Activated naive CD8-positive, alpha-beta T cell treated with anti-CD3 and anti-CD28 coated beads, Interleukin-2, amount 10 ng/mL, durations not matched to agents 7 days and 5 days (primary cell): ENCODE measurements at places on chromosomes 2 and 18. TPM values are rescaled to one million over a fixed set of nuclear protein-coding genes. Genes with fewer than 3 reads are reported as not detected.

- H3K27me3 ChIP-seq = no peaks in the 10 kb centered on the region
- no peak overlapping the region for H3K4me3 ChIP-seq
- H3K4me1 ChIP-seq = no peaks in the 10 kb centered on the region
- no peak overlapping the region for H3K27ac ChIP-seq
Observed at GRCh38 chr2:159684796-159685195, 27.5 kb upstream of the MARCHF7 start.

DNA sequence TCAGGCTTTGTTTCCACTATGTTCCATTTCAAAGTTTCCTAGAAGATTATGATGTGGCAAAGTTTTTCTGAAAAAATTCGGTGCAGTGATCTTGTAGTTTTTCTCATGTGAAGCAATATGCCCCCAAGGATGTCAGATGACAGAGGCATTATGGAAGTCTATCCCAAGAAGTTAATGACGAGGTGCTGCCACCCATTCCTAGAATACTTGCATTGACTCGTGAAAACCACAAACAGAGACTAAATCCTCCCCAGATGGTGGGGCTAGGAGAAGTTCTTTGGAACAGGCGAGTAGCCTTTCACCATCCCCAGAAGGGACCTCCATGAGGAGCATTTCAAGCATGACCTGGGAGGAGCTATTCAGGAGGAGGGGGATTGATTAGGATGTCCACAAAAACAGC is 40.2 kb upstream of the COPS8 start:
- peaks cover 1% of the 10 kb centered on the region for H3K36me3 ChIP-seq
- no peak for DNase-seq
- no peak overlapping the region for H3K4me3 ChIP-seq
- no peaks in the 10 kb centered on the region for H3K4me1 ChIP-seq
- H3K27ac ChIP-seq = no peak overlapping the region
- peaks cover 8% of the 10 kb centered on the region for H3K27me3 ChIP-seq

DNA sequence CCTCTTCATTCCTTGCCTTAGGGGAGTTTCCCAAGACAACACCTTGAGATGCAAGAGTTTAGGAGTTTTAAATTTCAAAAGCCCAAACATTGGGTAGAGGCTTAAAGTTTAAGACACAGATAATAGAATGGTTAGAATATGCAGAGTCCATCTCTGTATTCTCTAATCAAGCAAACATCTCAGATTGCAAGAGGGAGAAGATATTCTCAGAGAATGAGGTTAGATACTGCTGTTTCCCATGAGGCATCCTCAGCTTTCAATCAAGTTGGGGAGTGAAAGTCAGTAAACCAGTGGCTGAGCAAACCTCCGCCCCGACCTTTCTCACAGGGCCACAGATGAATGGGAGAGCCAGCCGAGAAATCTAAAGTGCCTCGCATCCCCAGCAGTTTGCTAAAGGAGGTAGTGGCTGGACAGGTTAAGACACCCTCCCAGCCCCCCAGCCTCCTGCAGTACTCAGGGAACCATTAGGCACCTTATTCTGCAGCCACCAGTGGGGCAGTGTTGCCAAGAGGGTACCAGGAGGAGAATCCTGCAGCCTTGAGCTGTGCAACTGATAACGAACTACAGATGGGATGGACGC is 30.0 kb downstream of the FBXO36 start:
- H3K4me3 ChIP-seq = no peak overlapping the region
- no peaks in the 10 kb centered on the region for H3K27me3 ChIP-seq
- no peaks in the 10 kb centered on the region for H3K36me3 ChIP-seq

- no peaks in the 10 kb centered on the region for H3K27me3 ChIP-seq
- H3K4me3 ChIP-seq = no peak overlapping the region
- H3K36me3 ChIP-seq = no peaks in the 10 kb centered on the region
- H3K4me1 ChIP-seq = peaks cover 10% of the 10 kb centered on the region
- no peak overlapping the region for H3K27ac ChIP-seq
Observed at GRCh38 chr2:235390108-235390815, 103.6 kb upstream of the AGAP1 start.

DNA sequence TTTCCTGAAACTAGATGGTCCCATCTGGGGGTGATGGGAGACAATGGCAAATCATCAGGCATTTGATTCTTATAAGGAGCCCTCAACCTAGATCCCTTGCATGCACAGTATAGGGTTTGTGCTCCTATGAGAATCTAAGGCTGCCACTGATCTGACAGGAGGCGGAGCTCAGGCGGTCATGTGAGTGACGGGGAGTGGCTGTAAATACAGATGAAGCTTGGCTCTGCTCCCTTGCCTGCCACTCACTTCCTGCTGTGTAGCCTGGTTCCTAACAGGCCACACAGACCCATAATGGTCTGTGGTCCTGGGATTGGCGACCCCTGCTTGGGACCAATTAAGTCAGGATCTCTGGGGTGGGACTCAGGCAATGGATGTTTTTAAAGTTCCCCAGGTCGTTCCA is 293.4 kb downstream of the ZNF521 start:
- H3K27me3 ChIP-seq = no peaks in the 10 kb centered on the region
- no peaks in the 10 kb centered on the region for H3K4me1 ChIP-seq
- no peak for DNase-seq

- no peak overlapping the region for H3K27ac ChIP-seq
- H3K4me1 ChIP-seq = no peaks in the 10 kb centered on the region
- H3K36me3 ChIP-seq = peaks cover 5% of the 10 kb centered on the region
- no peak overlapping the region for H3K4me3 ChIP-seq
Observed at GRCh38 chr2:72694715-72695496, 130.9 kb downstream of the EXOC6B start.

DNA sequence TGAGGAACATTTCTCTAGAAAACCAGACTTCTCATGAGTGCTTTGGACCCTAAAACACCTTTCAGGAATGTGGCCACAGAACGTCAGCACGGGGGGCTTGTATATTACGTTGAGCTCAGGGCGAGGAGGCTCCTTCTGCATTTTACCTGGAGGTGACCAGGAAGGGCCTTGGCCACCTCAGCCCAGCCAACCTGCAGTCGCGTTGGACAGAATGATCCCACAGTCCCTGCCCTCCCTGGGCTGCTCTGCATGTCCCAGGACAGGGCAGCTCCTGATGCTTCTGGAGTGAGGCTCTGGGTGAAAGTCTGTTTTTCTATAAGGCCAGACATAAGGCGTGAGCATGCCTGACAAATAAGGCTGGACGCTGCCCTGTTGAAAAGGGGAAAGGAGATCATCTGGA is 121.9 kb downstream of the NDUFA10 start:
- DNase-seq = no peak
- H3K36me3 ChIP-seq = no peaks in the 10 kb centered on the region
- H3K4me1 ChIP-seq = no peaks in the 10 kb centered on the region
- H3K27ac ChIP-seq = no peak overlapping the region

GRCh38 chr2:205769495-205769850 is 87.2 kb downstream of the NRP2 start:
- H3K4me3 ChIP-seq = no peak overlapping the region
- peaks cover 3% of the 10 kb centered on the region for H3K4me1 ChIP-seq
- no peak overlapping the region for H3K27ac ChIP-seq

GRCh38 chr2:6352247-6352646 is 513.5 kb downstream of the CMPK2 start:
- H3K4me3 ChIP-seq = no peak overlapping the region
- no peaks in the 10 kb centered on the region for H3K4me1 ChIP-seq
- no peak overlapping the region for H3K27ac ChIP-seq
- no peaks in the 10 kb centered on the region for H3K27me3 ChIP-seq

DNA sequence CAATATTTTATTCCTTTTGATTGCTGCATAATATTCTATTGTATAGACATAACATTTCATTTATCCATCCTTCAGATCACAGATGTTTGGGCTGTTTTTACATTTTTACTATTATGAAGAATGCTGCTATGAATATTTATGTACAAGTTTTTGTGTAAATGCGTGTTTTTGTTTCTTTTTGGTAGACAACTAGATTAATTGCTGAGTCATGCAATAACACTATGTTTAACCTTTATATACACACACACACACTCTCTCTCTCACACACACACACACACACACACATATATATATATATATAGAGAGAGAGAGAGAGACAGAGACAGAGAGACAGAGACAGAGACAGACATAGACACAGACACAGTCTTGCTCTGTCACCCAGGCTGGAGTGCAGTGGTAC is 926.9 kb downstream of the DCC start:
- no peaks in the 10 kb centered on the region for H3K36me3 ChIP-seq
- no peak overlapping the region for H3K27ac ChIP-seq
- no peaks in the 10 kb centered on the region for H3K4me1 ChIP-seq
- no peaks in the 10 kb centered on the region for H3K27me3 ChIP-seq
- no peak for DNase-seq
- H3K4me3 ChIP-seq = no peak overlapping the region

GRCh38 chr2:61995515-61995914 is 90.0 kb downstream of the COMMD1 start:
- H3K36me3 ChIP-seq = no peaks in the 10 kb centered on the region
- no peak overlapping the region for H3K27ac ChIP-seq
- H3K4me3 ChIP-seq = no peak overlapping the region
- H3K4me1 ChIP-seq = peaks cover 8% of the 10 kb centered on the region

DNA sequence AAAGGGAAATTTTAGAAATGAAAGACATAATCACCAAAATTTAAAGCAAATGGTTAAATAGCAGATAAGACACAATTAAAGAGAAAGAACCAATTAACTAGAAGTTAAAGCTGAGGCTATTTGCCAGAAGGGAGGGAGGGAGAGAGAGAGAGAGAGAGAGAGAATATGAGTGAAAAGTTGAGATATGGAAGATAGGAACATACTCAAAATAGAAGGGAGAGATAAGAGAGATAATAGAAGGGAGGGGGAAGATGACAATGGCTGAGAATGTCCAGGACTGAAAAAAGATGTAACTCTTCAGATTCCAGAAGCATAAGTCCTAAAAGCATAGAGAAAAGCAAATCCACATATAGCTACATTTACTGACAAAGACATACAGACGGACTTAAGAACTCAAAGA is 17.1 kb upstream of the AAK1 start:
- DNase-seq = no peak
- H3K27ac ChIP-seq = no peak overlapping the region
- peaks cover 9% of the 10 kb centered on the region for H3K4me1 ChIP-seq
- H3K27me3 ChIP-seq = no peaks in the 10 kb centered on the region
- H3K4me3 ChIP-seq = no peak overlapping the region

DNA sequence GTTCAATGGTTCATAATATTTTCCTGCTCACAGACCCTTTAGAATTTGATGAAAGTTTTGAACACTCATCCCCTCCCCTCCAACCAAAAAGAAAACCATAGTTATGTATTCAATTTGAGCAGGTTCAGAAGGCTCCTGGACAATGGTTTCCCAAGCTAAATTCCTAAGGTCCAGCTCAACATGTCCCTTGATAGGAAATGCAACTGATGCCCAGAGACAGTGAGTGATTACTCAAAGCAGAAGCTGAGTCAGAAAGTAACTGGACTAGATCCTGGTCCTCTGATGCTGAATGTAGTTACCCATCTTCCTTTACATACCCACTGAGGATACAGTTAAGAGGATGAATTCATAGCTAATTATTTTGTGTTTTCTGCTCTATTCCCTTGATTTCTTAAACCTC is 218.9 kb upstream of the NCKAP5 start:
- H3K4me3 ChIP-seq = no peak overlapping the region
- H3K4me1 ChIP-seq = no peaks in the 10 kb centered on the region
- no peak for DNase-seq
- H3K36me3 ChIP-seq = no peaks in the 10 kb centered on the region
- no peak overlapping the region for H3K27ac ChIP-seq
- no peaks in the 10 kb centered on the region for H3K27me3 ChIP-seq

GRCh38 chr2:56177420-56178220 is 6.2 kb upstream of the CCDC85A start:
- no peak overlapping the region for H3K27ac ChIP-seq
- no peak for DNase-seq
- no peak overlapping the region for H3K4me3 ChIP-seq
- H3K4me1 ChIP-seq = no peaks in the 10 kb centered on the region
- peaks cover 19% of the 10 kb centered on the region for H3K27me3 ChIP-seq
- H3K36me3 ChIP-seq = no peaks in the 10 kb centered on the region

GRCh38 chr18:54713386-54713785 is 114.9 kb upstream of the RAB27B start:
- no peaks in the 10 kb centered on the region for H3K36me3 ChIP-seq
- H3K27me3 ChIP-seq = peaks cover 9% of the 10 kb centered on the region
- peak overlapping the region; percentile 27 for H3K4me3 ChIP-seq
- H3K4me1 ChIP-seq = peaks cover 32% of the 10 kb centered on the region
- H3K27ac ChIP-seq = peak overlapping the region; percentile 27
- no peak for DNase-seq

DNA sequence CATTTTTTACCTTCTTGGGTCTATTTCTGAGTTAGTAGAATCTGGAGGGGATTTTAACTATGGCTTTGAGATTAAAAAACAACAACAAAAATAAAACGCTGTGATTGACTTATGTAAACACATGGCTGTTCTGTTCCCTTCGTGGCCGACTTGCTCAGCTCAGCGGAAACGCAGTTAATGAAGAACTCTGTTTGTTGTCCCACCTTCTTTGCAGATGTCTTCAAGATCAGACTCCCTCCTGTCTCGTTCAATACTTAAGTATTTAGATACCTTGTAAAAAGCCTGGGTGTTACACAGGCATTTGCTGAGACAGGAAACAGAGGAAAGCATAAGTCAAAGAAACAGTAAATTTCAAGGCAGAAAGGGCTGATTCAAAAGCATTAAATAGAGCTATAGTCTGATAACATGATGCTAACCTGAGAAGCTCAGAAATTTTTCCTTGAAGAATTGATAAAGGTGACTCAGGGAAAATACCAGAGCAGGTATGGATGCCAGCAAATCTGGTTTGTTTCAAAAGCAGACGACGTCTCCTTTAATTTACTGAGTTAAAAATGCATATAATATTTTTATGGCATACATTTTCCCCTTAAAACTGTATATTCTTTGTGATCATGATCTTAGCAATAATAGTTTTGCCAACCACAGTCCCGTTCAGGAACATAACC is 21.7 kb upstream of the POLI start:
- H3K36me3 ChIP-seq = peaks cover 3% of the 10 kb centered on the region
- H3K4me1 ChIP-seq = peaks cover 12% of the 10 kb centered on the region
- H3K4me3 ChIP-seq = peak overlapping the region; percentile 17
- DNase-seq = no peak

DNA sequence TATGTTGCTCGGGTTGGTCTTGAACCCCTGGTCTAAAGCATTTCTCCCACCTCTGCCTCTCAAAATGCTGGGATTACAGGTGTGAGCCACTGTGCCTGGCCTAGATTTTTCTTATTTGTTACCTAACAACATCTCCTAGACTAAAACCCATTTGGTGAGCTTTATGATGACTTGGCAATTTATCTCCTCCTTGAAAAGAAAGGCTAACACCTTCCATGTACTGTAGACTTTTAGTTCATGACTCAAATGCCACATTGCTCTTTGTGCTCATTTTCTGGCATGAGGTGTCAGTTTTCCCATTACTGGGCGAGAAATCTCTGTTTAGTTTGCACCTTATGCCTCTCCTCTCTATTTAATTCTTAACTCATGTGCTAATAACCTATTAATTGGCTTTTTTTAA is 12.3 kb upstream of the SERPINB5 start:
- H3K27me3 ChIP-seq = peaks cover 46% of the 10 kb centered on the region
- DNase-seq = no peak
- H3K4me3 ChIP-seq = no peak overlapping the region
- H3K36me3 ChIP-seq = no peaks in the 10 kb centered on the region
- H3K4me1 ChIP-seq = no peaks in the 10 kb centered on the region

The C2orf76 gene
- 6.4 TPM for total RNA-seq

The C1D gene
- 24.9 TPM for total RNA-seq

The GKN2 gene
- not detected for total RNA-seq

The LOXHD1 gene
- 0.39 TPM for total RNA-seq

The DSG3 gene
- not detected for total RNA-seq

The CYRIA gene
- total RNA-seq = 1.4 TPM

The PDCD1 gene
- 5.4 TPM for total RNA-seq

The HAAO gene
- total RNA-seq = 0.28 TPM

The RTP5 gene
- total RNA-seq = 0.60 TPM

The PEX13 gene
- total RNA-seq = 16.5 TPM

The PTPRM gene
- 6.6 TPM for total RNA-seq

The PDK1 gene
- total RNA-seq = 44.9 TPM

The SCN3A gene
- total RNA-seq = not detected
